NCI-H1930 (cell line): ENCODE measurements at places on chromosomes 12 and 14.

DNA sequence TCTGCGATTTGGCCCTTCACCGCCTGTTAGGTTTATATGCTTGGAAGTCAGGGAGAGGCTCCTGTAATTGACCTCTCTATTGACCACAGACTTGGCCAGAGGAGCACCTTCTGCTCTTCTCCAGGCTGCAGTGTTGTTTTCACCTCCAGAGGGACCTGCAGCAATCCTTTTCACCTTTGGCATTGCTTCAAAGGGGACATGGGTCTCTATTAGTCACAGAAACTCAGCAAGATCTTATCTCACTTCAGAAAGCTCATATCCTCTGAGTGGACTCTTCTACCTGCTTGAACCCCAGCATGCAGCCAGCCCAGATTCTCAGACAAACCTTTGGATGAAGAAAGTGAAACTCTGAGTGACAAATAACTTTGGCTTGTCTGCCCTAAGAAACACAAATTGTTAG is 339.3 kb downstream of the NRXN3 start:
- no peak for DNase-seq

- DNase-seq = peak; percentile 37
These were observed 99.1 kb upstream of the SLCO1C1 start for GRCh38 chr12:20596061-20596460.

DNA sequence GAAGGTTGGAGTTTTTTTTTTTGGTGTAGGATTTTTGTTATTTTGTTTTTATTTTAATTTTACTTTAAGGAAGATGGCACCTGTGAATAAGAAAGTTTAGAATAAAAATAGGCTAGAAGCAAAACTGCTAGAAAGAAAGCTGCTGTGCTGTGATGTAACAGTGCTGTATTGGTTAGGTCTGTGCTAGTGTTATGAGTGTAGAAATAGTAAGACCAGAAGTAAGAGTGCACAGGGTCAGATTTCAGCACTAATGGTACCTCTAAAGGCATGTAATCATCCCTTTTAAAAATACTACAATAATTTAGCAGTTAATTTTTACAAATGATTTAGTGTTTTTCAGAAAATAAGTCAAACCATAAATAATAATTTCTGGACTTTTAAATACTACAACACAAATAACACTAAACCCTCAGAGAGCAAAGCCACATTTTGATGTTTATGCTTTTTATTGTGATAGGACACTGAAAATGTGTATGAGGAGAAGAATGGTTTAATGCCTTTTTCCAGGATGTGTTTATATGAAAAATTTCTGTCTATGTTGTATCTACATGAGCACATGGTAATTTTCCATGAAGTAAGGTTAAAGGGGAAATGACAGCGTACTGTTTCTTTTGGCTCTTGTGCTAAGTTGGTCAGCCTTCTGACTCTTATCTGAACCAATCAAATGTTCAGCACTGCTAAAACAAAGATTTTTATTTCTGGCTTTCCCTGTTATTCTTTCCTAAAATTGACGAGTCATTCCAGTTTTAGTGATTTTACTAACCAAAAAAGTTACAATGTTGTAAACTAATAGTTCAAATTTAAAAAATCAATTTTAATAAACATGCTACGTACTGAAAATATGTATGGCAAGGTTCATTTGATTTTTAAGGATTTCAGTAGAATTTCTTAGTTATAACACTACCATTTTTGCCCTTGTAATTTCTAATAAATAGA is 96.1 kb downstream of the PPHLN1 start:
- DNase-seq = no peak

GRCh38 chr12:56332512-56333196 is 1.1 kb downstream of the PAN2 start:
- DNase-seq = no peak

DNA sequence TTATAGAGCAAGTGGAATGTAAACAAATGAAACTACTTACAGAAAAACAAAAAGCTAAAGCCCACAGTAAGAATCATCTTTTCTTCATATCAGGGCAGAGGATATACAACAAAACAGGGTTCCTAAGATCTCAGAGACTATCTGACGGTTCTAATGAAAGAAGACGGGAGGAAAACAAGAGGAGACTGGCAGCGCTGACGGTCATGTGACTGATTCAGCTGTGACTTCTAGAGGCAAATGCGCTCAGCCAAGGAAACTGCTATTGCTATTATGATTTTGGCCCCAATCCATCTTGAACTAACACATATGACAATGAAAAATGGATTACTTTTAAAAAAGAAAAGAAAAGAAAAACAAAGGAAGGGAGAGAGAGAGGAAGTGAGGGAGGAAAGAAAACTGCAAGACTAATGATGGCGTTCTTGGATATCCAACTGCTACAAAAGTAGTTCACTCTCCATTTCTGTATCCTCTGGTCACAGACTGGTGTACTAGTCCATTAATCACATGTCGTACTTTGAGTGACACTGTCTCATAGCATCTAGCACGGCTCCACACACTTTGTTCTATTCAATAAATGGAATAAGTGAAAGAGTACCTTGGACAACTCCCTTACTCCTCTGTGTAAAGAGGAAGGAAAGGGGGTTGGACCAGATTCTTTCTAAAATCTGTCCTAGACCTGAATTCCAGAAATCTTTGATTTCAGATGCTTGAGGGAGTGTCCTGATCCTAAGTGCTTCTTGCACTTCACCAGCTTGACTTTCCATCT is 119.3 kb downstream of the DAD1 start:
- no peak for DNase-seq

GRCh38 chr14:21024585-21025370 is at the start of gene NDRG2:
NDRG2 (minus strand) TSS chr14:21025061; CDS start chr14:21023315, 1,746 bp downstream.
- DNase-seq = no peak

DNA sequence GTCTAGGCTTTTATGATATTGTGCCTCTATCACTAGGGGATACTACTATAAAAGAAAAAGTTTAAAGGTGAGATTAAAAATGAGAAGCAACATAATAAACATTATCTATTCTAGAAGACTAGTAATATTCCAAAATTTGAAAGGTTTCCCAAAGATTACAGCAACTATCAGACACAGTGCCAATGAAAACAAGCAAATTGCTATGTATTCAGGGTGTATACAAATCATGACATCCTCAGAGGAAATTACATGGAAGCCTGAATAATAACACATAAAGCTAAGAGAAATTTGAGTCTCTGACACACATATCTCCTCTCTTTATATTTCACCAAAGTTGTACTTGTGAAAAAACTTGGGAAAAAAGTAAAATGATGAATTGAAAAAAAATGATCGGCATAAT is 327.0 kb downstream of the SEC23A start:
- DNase-seq = no peak

- no peak for DNase-seq
These were observed 4.2 kb downstream of the ACYP1 start for GRCh38 chr14:75059642-75060041.

DNA sequence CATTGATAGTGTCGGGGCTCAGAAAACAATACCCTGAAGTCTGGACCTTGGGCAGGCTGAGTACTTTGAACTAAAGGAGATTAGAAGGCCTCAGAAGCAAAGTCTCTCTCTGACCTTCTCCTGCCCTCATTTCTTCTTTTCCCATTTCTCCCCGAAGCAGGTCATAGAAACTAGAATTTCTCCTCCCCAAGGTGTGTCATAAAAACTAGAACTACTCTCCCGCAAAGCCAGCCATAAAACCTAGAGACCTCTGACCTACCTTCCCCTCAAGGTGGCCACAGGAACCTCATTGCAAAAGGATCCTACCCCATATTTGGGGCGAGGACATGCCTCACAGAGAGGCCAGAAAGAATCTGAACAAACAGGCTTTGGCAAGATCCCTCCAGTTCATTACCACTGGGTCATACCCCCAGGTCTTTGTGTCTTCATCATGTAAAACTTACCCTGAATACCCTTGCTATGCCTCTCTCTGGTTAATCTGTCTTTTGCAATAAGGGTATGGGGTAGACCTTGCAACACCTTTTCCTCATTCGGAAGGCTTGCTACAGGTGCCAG is 64.7 kb upstream of the ZFP36L1 start:
- no peak for DNase-seq

DNA sequence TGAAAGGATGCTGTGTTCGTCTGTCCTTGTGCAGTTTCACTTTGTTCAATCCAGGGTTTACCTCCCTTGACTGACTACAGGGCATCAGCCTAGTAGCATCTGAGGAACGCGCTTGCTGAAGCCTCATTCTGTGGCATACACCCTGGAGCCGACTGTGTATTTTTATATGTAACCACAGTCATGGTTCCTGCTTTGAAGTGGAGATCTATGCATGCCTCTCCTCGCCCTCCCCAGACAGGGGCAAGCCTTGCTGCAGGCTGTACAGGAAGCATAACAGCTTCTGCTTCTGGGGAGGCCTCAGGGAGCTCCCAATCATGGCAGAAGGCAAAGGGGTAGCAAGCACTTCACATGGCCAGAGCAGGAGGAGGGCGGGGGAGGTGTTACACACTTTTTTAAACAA is 262.1 kb downstream of the BCL11B start:
- DNase-seq = no peak

DNA sequence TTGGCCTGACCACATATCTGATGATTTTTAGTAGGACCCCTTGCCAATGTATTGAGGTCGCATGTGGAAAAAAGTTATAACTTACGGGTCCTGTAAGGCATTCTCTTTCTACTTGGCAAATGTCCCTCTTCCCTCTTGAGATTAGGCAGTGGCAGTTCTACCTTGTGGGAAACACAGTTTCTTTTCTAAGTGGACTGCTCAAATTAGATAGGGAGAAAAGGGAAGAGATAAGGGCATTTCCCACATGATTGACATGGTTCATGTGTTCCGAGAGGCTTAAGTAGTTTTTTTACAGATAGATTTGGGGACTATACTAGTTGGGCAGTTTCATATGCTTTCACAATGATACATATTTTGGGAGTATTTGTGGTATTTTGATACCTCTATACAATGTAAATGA is 154.7 kb downstream of the FBXL14 start:
- DNase-seq = no peak

DNA sequence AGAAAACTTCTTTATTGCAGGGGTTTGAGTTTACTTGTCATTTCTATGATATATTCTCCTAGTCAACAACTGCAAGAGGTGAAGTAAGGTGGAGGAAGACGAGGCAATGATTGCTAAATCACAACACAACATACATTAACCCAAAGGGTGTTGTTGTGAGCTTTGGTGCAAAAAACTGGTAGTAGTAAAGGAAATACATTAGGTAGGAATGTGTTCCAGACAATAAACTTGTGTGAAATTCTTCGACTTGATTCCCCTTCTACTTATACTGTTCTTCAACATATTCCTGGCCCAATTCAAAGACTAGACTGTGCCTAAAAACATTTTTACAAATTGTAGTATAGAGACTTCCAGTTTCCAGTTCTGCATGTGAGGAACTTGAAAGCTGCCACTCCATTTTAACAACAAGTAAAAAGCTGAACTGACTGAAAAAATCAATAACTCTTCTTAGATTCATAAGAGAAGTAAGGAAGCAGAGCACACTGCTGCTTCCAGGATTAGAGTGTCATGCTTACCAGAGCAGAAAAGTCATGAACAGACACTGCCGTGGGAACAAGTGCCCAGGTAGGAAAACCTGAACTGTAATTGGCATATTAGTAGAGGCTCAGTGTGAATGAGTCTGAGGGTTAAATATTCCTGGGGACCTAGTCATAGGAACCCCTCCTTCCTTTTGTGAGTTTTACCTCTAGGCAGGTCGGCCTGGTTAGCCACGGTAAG is 22.2 kb downstream of the COX8C start:
- DNase-seq = no peak

- no peak for DNase-seq
These were observed 12.8 kb downstream of the ZFHX2 start for GRCh38 chr14:23538785-23539184.

DNA sequence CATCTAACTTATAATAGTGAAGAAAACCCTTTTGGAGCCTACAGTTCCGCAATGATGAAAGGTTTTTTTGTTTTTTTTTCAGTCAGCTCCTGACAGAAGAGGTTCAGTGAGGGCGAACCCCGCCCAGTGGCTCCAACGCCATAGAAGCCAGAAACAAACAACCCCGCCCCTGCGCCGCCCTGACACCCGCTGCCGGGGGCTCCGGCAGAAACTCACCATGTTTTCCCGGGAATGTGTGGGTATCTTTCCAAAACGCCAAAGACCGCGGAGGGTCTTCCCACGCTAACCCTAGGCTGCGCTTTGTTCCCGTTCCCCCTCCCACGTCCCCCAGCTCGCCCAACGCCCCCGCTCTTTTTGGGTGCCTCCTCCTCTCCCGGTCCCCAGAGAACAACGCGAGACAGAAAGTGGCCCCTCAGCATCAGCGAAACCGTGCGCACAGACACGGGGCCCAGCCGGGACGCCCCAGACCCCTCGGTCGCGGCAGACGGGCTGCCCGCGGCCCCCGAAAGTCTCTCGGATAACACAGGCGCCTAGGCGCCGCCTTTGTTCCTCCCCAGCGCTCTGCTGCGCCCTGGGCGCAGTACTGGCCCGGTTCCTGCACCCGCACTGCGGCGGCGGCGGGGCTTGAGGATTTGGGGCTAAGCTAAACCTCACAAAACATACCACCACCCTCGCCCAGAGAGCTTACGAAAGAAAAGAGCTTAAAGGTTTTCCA is 522 bp downstream of the TUBA1A start:
- peak; percentile 17 for DNase-seq
